ENCODE measurements at places on chromosomes 7 and 10.

DNA sequence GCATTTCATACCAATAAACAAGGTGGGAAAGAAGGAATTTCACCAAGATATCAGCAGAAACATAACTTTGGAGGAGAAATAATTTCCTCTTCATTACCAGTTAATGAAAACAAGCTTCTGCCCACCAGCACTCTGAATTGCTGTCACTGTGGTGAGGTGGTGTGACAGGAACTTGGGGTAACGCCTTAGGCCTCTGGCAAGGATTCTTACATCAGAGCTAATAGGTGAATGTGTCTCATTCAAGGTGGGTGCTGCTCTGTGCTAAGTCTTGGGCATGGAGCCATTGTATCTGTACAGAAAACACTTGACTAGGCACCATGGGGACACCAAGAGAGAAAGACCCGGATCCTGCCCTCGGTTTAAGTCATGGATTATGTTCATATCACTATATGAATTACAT is 8.3 kb upstream of the LOXL4 start:
- no peak for DNase-seq

GRCh38 chr10:71063401-71063800 is 149.0 kb upstream of the UNC5B start:
- DNase-seq, result no peak

GRCh38 chr10:86661161-86662025 is 6.9 kb upstream of the LDB3 start:
- no peak for DNase-seq

DNA sequence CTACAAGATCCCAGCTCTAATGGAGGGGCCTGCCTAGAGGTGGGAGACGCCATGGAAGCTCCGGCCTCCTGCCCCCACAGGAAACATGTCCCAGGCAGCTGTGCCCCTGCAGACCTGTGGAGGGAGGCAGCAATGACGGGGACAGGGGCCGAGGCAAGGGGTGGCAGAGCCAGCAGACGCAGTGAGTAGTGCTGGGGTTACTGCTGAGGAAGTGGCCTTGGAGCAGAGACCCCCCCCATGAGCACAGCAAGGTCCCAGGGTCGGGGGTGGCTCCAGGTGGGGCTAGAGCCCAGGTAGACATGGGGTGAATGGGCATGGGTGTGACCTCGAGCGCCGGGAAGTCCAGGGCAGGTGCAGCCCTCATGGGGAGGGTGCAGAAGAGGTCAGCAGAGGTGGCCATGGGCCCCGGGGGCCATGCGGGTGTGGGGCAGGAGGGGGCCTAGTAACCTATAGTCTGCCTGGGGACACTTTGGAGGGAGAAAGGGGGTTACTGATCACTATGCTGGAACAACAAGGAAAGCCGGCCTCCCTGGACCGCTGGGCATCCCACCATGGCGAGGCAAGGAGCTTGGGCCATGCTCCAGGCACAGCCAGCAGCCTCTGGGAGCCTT is 45.5 kb downstream of the JAKMIP3 start:
- no peak for DNase-seq

GRCh38 chr7:119472408-119473038 is 800.5 kb upstream of the KCND2 start:
- no peak for DNase-seq

DNA sequence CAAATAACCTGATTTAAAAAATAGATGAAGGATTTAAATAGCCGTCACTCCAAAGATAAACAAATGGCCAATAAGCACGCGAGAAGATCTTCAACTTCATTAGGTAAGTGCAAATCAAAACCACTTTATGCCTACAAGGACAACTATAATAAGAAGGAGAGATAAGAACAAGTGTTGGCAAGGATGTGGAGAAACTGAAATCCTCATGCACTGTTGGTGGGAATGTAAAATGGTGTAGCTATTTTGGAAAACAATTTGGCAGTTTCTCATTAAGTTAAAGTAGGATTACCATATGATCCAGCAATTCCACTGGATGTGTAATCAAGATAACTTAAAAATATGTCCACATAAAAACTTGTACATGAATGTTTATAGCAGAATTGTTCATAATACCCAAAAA is 64.1 kb downstream of the CXCL12 start:
- DNase-seq, result no peak

- no peak for DNase-seq
Measured at GRCh38 chr10:567869-568268, 121.6 kb downstream of the DIP2C start.

DNA sequence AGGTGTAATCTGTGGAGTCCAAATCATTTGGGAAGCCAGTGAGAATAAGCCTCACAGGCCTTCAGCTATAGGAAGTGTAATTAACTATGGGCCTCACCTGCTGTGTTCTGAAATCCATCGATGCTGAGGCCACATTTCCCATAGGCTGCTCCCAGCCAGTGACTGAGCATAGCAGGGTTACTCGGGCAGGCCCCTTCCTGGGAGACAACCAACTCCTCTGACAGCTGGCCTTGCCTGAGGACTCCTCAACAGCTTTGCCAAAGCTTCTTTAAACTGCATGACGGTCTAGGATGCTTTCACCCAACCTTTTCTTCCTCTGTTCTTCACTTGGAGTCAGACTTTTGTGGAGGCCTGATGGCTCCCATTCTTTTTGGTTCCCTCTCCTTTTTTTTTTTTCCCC is 63.8 kb upstream of the SMNDC1 start:
- no peak for DNase-seq

- peak; percentile 70 for DNase-seq
Measured at GRCh38 chr7:133853706-133854276, 273.3 kb upstream of the LRGUK start.

DNA sequence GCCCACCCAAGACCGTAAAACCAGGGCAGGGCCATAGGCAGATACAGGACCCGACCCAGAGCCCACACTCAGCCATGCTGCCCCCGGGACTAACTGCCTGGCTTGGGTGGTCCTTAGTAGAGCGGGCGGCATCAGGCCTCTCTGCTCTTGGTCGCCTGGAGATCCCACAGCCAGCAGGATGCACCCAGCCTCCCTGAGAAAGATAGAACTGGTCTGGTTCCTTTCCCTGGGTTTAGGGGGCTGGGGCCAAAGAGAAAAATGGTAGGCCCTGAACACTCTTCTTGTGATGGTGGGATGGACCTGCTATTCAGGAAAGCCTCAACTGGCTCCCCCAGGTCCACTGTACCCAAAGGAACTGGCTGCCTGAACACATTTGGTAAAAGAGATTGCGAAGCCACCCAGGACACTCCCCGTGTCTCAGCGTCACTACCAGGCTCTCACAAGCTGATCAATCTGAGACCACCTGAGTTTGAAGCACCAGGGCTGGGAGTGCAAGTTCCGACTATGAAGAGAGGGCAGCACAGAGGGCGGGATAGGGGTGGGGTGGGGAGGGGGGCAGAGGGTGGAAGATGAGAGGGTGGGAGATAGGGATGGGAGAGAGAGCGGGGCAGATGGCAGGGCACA is 591.5 kb downstream of the DNAJB6 start:
- no peak for DNase-seq

DNA sequence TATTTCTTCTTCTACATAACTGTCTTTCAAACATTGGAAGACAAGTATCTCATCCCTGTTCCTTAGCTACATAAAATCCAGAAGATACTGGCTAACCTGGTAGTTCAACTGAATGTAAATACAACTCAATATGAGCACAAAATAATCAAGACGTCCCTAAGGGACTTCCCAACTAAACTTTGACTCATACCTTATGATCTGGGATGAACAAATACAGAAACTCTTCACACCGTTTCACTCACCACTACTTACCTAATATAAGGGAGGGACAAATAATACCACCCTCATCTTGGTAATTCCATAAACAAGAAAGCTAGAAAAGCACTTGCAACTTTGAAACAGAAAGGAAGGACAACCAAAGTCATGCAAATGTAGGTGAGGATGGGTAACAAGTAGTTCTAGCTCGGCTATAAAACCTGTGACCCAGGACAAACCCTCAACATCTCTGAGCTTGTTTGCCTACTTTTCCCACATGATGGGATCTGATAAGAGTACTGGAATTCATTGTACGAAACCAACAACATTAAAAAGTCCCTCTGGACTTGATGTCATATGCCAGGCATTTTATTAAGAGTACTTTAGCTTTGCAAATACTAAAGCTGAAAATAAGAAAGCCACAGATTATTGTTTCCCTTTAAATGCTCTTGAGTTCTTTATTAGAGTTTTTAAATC is 121.9 kb downstream of the STRA8 start:
- DNase-seq, result no peak

DNA sequence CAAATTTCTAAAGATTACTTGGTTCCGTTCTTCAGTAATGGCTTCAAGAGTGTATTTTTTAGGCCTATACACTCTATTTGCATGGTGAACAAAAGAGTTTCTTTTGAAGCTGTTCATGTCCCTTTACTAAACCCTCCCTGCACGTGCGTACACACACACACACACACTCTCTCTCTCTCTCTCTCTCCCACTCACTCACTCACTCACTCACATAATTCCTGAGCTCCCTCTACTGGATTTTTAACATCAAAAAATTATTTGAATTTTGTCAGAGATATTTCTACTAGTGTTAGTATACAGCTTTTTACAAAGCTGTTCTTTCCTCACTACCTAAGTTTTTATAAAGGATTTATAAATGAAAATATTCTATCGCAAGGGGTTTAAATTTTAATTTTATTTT is 85.9 kb downstream of the UBE3C start:
- no peak for DNase-seq

DNA sequence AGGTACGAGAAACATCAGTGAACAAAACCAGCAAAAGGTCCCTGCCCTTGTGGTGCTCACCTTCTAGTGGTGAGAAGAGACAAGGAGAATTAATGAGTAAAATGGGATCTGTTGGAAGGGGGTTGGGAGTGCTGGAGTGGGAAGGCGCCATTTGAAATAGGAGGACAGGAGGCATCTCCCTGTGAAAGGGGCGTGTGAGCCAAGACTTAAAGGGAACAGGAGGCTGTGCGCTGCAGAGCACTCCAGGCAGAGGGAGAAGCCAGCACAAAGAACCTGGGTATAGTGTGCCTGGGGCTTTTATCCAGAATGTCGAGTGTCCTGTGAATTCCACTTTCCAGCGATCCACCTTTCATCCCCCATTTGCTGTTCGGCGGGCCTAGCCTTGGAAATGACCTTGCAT is 497.9 kb upstream of the GALNT17 start:
- DNase-seq, result no peak

DNA sequence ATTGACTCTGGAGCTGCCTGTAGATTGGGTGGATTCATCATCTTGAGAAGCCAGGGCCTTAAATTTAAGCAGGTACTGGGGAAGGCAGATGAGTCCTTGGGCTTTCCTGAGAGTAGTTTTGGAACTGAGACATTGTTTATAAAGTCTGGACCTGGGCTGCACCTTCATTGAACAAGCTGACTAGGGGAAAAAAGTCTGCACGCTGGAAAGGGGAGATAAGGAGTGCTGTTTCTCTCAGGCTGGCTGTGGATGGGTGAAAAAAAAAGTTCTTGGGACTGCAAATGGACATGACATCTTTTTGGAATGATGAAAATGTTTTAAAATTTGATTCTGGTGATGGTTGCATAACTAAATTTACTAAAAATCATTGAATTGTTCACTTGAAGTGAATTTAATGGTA is 12.0 kb downstream of the SEC24C start:
- DNase-seq, result no peak

DNA sequence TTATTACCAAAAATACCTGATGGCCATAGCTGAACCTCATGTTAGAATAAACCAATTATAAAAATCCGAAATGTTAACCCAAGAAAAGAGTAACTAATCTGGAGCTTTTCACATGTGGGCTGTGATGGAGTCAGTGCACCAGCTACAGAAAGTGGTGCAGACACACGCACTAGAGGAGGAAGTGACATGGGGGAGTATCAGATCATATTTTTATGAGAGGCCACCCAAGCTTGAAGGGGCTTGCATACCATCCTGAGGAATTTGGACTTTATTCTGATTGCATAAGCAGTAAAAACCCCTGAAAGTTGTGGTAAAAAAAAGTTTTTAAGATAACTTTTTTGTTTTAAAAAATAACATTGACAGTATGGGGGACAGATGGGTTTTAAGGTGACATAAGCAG is 1148.5 kb upstream of the CELF2 start:
- no peak for DNase-seq

DNA sequence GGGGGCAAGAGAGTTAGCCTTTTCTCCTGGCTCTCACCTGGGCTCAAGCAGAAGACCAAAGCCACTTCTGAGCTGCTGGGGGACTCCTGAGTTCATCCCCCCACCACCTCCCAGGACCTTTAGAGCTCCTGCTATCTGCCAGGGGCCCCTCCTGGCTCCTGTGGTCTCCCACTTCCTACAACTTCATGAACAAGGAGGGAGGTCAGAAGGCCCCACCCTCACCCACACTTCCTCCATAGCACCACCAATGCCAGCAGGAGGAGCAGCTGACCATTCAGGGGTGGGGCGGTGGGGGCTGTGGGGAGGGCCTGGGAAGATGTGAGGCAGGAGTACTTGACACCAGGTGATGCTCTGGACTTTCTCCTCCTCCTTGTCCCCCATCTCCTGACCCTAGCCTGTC is 32.6 kb upstream of the ADCYAP1R1 start:
- DNase-seq, result no peak

DNA sequence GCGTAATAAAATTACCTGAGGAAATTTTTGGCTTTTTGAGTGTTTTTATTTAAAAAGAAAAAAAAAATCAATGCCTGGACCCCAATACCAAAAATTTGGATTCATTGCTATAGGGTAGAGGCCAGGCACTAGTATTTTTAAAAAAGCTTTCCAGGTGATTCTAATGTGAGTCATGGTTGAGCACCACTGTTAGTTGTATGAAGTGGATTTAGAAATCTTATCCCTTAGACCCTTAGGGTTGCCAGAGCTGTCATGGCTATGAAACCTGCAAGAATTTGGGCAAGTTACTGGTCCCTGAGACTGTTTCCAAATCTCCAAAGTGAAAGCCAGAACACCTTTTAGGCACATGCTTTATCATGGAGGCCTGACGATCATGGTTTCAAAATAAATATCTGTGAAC is 262.5 kb downstream of the AHR start:
- DNase-seq, result no peak

- DNase-seq, result no peak
Measured at GRCh38 chr10:11322698-11323097, 288.8 kb downstream of the USP6NL start.

- DNase-seq, result peak; percentile 77
Measured at GRCh38 chr7:107167483-107168232, 1.1 kb upstream of the HBP1 start.

DNA sequence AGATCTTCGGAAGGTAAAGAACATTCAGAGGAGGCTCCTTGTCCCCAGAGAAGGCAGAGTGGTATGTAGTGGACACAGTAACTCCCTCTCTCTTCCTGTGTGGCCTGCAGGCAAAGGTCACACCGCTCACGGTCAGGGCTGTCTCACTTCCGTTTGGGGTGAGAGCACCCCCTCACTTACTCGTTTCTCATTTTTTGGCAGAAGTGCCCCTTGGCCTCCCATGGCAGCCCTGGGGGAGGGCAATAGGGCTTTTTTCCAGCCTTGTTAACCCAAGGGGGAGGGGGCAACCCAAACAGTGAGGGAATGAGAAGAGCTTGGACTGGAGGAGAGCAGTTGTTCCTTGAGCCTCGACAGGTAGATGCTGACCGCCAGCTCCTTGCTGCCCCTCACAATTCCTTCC is 31.8 kb upstream of the SRGN start:
- no peak for DNase-seq

Data from fibroblast of skin of left quadriceps (primary cell).